ENCODE measurements at places on chromosomes 3 and 15.

GRCh38 chr3:84140631-84141030 lies 818.2 kb upstream of the CADM2 start:
- DNase-seq, result no peak

DNA sequence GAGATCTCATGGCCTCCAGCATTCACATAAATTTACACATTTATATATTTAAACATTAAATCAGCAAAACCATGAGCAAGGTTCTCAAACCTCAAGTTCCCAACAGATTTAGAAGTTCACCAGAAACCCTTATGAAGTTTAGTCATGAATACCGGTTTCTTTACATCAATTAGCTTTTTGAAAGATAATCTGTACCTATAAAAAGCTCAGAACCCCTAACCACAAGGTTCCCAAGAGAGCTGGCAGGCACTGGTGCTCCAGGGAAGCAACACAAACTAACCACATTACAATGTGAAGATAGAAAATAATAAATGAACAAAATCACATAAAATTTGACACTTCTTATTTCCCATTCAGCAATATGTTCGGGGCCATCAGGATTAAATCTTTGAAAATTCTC lies 150.9 kb downstream of the FBN1 start:
- no peak for DNase-seq

DNA sequence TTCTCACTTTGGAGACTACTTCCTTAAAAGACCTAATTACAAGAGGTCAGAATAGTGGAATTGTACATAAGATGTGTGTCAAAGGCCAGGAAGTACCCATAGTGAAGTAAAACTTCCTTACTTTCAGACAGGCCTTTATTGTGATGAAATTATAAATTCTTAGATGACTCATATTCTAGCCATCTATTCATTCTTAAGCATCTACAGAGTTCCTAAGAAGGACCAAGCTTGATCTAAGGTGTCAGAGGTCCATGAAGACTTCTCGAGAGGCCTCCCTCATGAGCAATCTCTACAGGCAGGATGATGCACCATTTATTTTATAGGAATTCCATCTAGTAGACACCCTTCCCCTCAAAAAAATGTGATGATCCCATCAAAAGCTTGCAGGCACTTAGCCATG lies 493.3 kb downstream of the MAGI1 start:
- no peak for DNase-seq

GRCh38 chr3:175651716-175652115 lies 792.6 kb downstream of the NAALADL2 start:
- DNase-seq, result no peak

DNA sequence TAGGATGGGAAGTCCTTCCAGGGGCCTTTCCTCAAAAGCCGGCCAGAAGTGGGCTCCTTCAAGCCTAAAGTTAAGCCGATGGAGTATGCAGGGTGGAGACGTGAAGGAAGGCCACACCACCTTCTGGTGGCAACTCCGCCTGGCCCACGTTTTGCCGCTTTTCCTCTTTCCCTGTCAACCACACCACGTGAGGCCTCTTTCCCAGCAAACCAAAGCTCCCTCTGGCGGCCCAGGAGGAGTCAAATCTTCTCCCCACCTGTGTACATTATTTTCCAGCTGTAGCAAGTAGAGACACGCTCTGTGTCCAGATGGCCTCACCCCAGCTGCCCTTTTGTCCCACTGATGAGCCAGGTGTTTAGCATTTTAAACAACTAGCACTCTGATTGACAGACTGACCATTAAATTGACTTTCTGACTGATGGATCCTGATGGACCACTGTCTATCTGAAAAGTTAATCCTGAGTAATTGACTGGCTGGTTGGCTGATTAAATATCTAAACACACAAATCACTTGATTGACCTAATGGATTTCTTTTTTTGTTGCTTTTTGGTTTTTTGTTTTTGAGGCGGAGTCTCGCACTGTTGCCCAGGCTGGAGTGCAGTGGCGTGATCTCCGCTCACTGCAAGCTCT lies 59.6 kb upstream of the ZBTB38 start:
- DNase-seq, result no peak

DNA sequence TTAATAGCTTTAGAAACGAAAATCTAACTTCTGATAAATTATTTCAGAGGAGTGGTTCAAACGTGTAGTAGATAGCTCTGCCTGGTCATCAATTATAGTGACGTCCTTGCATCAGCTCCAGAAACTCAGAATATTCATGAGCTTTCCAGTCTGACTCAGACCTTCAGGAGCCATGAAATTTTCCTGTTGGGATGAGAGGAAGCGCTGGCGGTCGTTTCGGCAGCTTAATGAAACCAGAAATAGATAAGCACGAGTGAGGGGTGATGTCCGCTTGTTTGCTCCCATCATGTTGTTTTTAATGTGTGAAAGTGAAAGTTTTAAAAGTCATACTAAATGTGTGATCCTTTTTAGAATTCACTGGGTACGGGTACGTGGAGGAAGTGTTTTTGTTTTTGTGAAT lies 141.1 kb downstream of the PGPEP1L start:
- DNase-seq, result no peak

DNA sequence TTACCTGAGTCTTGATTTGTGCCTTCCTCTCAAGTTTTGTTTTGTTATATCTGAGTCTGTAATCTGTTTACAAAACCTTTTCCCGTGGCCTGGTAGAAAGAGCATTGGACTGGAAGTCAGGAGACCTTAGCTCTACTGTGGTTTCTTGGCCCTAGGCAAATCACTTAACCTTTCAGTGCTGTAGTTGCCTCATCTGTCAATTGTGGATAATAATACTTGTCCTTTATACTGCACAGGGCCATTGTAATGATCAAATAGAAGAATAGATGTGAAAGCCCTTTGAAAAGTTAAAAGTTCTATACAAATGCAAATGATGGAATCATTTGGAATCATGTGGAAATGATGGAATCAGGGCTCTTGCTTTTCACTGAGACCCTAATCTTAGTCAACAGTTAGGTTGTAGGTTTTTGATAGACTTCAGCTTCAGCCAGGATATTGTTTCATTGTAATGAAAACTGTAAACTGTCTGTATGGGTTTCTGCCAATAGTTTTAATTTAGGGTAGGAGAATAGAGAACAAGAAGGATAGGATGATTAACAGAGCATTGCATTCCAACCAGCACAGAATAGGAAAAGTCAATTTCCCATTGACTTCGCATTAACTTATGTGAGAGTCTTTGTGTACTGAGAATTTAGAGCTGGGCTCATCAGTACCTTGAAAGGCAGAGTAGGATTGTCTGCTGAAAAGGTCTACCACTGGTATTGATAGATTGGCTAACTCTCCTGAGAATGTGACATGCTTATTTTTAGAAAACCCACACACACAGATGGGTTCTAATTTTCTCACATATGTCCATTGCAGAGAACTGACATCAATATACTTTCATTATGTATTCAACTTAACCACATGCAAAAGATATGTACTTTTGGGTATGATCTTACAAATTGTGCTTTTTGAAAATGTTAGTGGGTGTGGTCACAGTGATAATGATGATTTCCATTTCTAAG lies 21.8 kb downstream of the MAP2K5 start:
- DNase-seq, result no peak

- DNase-seq, result no peak
Measured at GRCh38 chr3:129608087-129608935, 1.8 kb upstream of the PLXND1 start.

- no peak for DNase-seq
Measured at GRCh38 chr15:54282228-54282836, 304.1 kb downstream of the UNC13C start.

All from central memory CD4-positive, alpha-beta T cell (primary cell).